Smooth muscle cell of the pulmonary artery (primary cell): ENCODE measurements at places on chromosomes 2 and 18. TPM values are rescaled to one million over a fixed set of nuclear protein-coding genes. Genes with fewer than 3 reads are reported as not detected.

DYNAP gene
- total RNA-seq = not detected in 2 replicates

GATA6 gene
- total RNA-seq = 40.3 and 57.2 TPM in 2 replicates

IL37 gene
- total RNA-seq = not detected in 2 replicates

STARD7 gene
- total RNA-seq = 97.5 and 116 TPM in 2 replicates

EN1 gene
- 0.03 and 0.91 TPM in 2 replicates for total RNA-seq

FEV gene
- total RNA-seq = not detected in 2 replicates

ITM2C gene
- total RNA-seq = 61.0 and 96.2 TPM in 2 replicates

TIGD1 gene
- total RNA-seq = 2.2 and 3.1 TPM in 2 replicates

TMEFF2 gene
- total RNA-seq = 1.6 and 3.3 TPM in 2 replicates

IL36B gene
- total RNA-seq = not detected in 2 replicates

SP140 gene
- 0.50 and 0.52 TPM in 2 replicates for total RNA-seq

KATNAL2 gene
- total RNA-seq = 2.2 and 4.1 TPM in 2 replicates

CPO gene
- total RNA-seq = not detected in 2 replicates

SLC16A14 gene
- 1.1 and 1.8 TPM in 2 replicates for total RNA-seq

ZNF396 gene
- total RNA-seq = 1.9 and 3.5 TPM in 2 replicates

SLC5A7 gene
- total RNA-seq = not detected in 2 replicates

KANSL1L gene
- 20.2 and 20.5 TPM in 2 replicates for total RNA-seq

APCDD1 gene
- 0.96 and 8.2 TPM in 2 replicates for total RNA-seq

CCDC85A gene
- 0.13 and 1.6 TPM in 2 replicates for total RNA-seq

NYAP2 gene
- not detected in 2 replicates for total RNA-seq

CXCR1 gene
- not detected in 2 replicates for total RNA-seq

RAD51AP2 gene
- total RNA-seq = 0.03 TPM in 1 of 2 replicates, not detected in the other

GMCL1 gene
- 11.7 and 15.3 TPM in 2 replicates for total RNA-seq

RNU2-63P gene
- not detected in 2 replicates for total RNA-seq

BCL11A gene
- 0.20 and 0.59 TPM in 2 replicates for total RNA-seq

GPR75 gene
- 1.5 and 2.4 TPM in 2 replicates for total RNA-seq

BCL2 gene
- 0.92 and 3.1 TPM in 2 replicates for total RNA-seq

DLGAP1 gene
- 0.53 and 1.1 TPM in 2 replicates for total RNA-seq

SULT1C4 gene
- total RNA-seq = 0.13 and 0.17 TPM in 2 replicates

C18orf54 gene
- total RNA-seq = 2.7 and 5.7 TPM in 2 replicates

CDCA7 gene
- total RNA-seq = 0.83 and 2.3 TPM in 2 replicates

PUM2 gene
- 70.9 and 72.3 TPM in 2 replicates for total RNA-seq

CCL20 gene
- 0.13 TPM in 1 of 2 replicates, not detected in the other for total RNA-seq

CROCC2 gene
- total RNA-seq = 0.13 TPM in 1 of 2 replicates, not detected in the other

RUFY4 gene
- not detected in 2 replicates for total RNA-seq

NAGK gene
- total RNA-seq = 54.6 and 55.8 TPM in 2 replicates

CNNM4 gene
- 4.4 and 5.0 TPM in 2 replicates for total RNA-seq

ACTG2 gene
- 32.7 and 43.4 TPM in 2 replicates for total RNA-seq

OR6B2 gene
- not detected in 2 replicates for total RNA-seq

IL18RAP gene
- 0.07 TPM in 1 of 2 replicates, not detected in the other for total RNA-seq

UGT1A5 gene
- not detected in 2 replicates for total RNA-seq

TCF23 gene
- total RNA-seq = not detected in 2 replicates
